ENCODE measurements at places on chromosomes 13 and 19.

GRCh38 chr19:11387162-11388034, 3.3 kb upstream of the EPOR start:
- DNase-seq: no peak

- no peak for DNase-seq
These were observed 12.8 kb upstream of the DOCK9 start for GRCh38 chr13:98990701-98991100.

GRCh38 chr19:13505761-13506470, 363 bp downstream of the CACNA1A start:
- peak; percentile 23 for DNase-seq

DNA sequence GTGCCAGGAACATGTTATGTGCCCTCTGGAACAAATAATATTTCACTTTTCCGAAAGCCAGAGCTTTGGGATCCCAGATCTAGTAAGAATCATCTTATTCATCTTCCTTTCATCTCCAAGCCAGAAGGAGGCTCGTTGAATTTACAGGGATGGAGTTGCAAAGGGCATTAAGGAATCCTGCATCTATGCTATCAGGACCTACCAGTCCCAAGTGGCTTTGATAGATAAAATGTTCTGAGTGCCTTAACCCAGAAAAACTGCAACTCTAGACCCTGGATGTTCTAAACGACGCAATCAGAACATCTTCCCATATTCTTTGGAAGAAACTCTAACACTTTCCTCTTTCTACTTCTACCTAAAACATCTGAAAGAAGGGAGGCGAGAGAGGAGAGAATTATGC, 9.2 kb upstream of the EDDM13 start:
- DNase-seq: no peak

GRCh38 chr19:10961073-10961860, 437 bp downstream of the SMARCA4 start:
- DNase-seq: peak; percentile 30

DNA sequence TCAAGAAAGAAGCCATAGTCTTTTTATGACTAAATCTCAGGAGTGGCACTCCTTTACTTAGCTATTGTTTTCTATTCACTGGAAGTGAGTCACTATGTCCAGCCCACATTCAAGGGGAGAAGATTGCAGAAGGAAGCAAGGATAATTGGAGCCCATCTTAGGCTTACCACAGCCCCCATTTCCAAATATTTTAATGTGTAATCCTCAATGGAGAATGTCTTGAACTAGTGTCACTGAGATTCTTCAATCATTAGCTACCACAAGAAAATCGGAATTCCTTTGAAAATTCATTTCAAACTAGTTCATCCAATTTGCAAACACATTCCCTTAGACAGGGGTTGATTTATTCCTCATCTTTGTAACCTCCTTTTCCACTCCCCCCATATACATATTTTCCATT, 84.7 kb downstream of the DLEU7 start:
- peak; percentile 51 for DNase-seq

All from fibroblast of skin of back (primary cell).